ENCODE measurements at places on chromosomes 12 and 14.
A peak's percentile ranks its signal among the peaks of the same experiment; 100 is the strongest.

- no peak for DNase-seq
Measured at GRCh38 chr12:17097674-17098073, 491.7 kb upstream of the LMO3 start.

DNA sequence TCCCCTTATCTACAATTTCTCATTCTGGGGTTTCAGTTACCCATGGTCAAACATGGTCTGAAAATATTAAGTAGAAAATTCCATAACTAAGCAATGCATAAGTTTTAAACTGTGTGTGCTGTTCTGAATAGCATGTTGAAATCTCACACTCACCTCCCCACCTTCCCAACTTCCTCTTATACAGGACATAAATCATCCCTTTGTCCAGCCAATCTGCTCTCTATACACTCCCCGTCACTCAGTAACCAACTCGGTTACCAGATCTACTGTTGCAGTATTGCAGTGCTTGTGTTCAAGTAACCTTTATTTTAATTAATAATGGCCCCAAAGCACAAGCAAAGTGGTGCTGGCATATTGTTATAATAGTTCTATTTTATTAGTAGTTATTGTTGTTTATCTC is 420.5 kb downstream of the GXYLT1 start:
- no peak for DNase-seq

DNA sequence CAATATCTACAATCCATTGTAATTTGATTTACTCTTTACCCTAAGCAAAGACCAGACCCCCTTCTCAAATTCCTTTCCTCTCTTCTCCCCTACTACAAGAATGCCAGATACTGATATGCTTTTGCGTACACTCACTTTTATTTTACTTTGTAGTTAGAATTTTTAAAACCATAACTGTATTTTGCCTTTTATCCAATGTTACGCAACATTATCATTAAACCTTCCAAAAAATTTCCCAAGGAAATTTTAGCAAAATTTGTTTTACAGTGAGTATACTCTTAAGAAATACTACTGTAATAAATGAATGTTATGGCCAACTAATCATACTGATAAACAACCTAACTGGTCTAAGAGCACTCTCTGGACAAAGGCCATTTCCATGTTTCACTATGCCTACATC is 22.3 kb downstream of the ATP2B1 start:
- no peak for DNase-seq

DNA sequence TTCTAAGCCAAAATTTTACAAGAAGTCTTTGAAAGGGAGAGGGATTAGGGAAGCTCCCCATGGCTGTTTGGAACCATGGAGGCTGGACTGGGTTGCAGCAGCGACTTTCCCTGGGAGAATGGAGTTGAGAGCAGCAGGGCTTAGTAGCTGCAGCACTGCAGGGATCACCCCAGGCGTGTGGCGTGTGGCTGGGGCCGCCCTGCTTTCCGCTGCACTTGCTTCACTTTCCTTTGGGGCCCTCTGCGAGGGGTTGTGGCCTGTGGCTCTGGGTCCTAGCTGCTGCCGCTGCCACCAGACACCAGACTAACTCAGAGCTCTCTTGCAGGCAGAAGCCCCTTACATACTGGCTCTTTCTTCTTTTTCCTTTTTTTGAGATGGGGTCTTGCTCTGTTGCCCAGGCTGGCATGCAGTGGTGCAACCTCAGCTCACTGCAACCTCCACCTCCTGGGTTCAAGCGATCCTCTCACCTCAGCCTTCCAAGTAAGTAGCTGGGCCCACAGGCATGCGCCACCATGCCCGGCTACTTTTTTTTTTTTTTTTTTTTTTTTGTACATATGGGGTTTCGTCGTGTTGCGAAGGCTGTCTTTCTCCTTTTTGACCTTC is 25.4 kb downstream of the CCDC62 start:
- DNase-seq: no peak

- DNase-seq: no peak
Measured at GRCh38 chr12:97109441-97109840, 202.4 kb downstream of the NEDD1 start.

DNA sequence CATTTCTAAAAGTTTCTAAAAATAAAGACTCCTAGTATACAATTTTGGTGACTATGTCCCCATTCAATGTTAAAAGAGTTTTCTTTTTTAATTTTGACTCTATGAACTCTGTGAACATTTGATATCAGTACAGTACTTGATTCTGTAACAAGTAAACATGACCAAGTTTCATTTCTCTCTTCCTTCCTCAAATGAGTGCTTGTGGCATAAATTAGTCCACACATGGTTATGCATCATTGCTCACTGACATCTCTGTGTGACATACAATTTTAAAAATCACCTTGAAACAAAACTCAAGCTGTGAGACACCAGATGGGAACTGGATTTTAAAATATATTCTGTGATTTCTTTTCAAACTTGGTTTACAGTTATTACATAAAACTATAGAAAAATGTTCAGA is 253.9 kb upstream of the MDGA2 start:
- DNase-seq: no peak

GRCh38 chr12:23290627-23291330 is 658.7 kb downstream of the SOX5 start:
- no peak for DNase-seq

- DNase-seq: no peak
Measured at GRCh38 chr14:99452968-99453367, 27.7 kb downstream of the SETD3 start.

DNA sequence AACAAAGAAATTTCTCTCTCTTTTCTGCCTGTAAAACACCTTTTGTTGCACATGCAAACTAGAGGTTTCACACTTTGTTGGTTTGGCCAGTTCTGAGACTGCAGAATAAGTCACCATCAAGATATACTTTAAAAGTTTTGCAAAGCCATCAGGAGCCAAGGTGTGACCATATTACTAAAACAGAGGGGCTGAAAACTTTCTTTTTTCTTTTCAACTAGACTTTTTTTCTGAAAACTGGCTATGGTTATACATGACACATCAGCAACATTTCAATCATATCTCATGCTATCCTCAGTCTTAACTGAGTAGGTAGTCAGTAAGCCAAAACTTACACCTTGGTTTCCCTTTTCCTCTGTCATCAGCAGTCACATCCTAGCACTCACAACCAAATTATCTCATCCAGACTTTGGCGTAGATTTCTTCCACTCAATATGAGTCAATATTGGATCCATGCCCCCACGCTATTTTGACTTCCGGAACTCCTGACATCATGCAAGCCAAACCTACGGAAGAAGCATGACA is 4.1 kb upstream of the IFNG start:
- no peak for DNase-seq

DNA sequence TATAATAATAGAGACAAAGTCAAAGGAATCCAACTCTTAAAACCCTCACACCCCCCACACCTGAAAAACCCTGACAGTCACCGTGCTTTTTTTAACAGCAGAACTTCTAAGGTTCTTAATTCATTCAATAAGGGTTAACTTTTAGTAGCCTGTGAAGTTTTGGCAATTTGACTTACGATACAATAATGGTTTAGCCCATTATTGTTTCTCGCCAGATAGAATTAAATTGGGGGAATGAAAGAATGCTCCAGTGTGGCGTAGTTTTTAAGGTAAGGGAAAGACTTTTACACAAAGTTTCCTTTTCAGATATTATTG is 604 bp upstream of the MAGOHB start:
- DNase-seq: no peak

DNA sequence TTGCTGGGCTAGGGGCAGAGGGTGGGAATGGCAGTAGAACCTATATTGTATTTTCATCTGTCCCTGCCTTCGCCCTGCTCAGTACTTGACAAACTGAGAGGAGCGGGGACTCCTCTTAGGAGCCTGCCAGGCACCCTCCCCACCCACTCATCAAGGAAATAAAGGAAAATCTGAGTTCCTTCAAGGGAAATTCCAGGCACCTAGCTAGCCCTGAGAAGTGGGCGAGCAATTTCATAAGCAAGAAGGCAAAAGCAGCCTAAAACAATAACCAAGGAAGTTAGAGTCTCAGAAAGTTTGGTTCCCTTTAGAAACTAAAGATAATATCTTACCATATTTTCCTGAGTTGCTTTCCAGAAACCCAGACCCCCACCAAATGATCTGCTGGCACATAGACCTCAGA is 10.6 kb upstream of the PLEKHD1 start:
- DNase-seq: no peak

GRCh38 chr14:103362780-103363179 is 22.4 kb upstream of the MARK3 start:
- no peak for DNase-seq

- no peak for DNase-seq
Measured at GRCh38 chr14:90511795-90512328, 115.0 kb downstream of the CALM1 start.

GRCh38 chr14:86640288-86640687 is 1110.3 kb downstream of the FLRT2 start:
- DNase-seq: no peak

GRCh38 chr14:77752799-77753516 is 8.0 kb downstream of the SNW1 start:
- no peak for DNase-seq

DNA sequence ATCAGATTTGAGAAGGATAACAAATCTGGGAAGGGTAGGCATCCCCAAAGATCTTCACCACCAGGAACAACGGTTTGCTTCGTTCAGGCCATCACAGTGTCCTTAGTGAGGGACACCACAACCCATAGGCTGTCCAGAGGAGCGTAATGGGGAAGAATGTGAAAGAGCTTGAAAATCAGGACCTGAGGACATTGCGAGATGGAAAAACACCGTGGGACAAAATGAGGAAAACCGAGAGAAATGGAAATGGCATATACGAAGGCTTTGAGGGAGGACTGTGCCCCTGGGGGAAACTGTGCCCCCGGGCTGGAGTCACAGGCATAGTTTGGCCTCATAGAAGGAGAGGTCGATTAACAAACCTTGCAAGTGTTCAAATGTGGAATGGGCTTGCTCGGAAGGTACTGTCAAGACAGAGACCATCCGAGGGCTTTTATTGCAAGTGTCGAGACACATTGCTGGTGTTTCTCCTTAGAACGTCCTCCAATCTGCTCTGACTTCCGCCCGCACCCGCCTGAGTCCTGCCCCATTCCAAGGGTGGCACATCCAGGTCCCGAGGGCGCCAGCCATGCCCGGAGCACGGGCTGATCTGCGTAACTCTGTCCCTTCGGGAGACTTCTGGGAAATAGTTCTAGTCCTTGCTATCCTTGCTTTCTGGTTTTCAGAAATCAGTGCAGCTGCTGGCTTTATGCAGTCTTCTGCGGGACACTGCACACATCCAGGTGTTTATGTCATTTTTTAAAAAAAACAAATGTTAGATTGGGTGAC is 885 bp upstream of the PALS1 start:
- peak; percentile 60 for DNase-seq

DNA sequence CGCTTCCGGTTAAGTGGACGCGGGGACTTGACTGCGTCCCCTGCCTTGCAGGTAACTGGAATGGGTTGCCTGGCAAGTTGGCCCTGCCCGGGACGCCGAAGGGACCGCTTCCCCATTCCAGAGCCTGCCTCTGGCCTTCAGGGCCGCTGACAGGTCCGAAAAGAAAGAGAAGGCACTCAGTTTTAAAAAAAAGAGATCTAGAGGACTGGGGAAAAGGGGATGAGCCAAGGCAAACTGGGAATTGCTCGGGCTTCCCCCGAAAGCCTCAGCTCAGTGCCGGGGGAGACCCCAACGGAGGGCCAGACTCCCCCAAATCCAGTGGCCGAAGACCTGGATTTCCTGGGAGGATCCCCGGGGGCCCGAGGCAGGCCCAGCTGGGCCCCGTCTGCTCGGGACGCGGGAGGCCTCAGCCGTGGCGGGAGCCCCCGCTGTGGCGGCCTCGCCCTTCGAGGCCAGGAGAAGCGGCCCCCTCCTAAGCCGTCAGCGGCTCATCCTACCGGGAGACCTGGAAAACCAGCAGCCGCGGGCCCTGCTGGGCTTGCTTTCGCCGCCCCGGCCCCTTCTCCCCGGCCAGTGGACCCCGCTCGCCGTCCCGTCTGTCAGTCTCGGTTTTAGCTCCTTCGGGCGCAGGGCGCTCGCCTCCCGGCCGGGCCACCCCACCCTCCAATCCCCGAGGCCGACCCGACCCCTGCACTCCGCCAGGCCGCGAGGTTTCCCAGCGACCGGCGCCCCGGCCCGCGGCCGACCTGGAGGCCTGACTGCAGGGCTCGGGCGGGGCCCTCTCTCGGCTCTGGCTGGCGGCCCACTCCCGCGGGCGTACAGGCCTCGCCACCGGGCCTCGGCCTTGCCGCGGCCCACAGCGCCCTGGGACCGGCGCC is 12.5 kb downstream of the OTX2 start:
- no peak for DNase-seq

- no peak for DNase-seq
Measured at GRCh38 chr14:76986231-76986565, 42.3 kb downstream of the IRF2BPL start.

DNA sequence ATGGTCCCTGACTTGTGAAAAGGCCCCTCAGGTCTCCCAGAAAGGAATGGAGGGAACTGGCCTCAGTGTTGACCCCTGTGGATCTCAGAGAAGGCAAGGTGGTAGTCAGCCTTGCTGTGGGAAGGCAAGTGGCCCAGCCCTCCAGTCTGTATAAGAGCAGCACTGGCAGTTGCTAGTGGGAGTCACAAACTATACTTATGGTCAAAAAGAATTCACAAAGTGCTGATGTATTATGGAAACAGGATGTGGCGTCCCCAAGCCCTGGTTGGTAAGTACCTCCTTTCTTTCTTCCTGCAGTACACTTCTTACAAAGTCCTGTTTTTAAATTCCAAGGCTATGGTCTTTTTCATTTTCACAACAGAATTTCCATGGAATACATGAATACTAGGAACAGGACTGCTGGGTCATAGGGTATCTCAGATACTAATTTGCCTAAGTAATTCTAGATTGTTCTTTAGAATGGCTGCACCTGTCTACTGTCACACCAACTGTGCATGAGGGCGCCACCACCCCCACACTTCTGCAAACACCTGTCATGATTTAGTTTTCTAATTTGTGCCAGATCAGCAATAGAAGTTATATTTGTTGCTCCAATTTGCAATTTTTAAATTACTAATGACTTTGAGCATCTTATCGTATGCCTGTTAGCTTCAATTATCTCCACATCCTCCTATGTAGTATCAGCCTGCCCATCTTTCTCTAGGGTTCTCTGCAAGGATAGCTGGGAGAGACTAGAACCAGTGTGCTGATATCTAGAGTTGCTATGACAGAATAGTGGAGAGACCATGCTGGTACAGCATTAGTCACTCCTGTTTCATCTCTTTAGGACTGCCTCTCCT is 40.7 kb upstream of the TMEM263 start:
- DNase-seq: no peak

- no peak for DNase-seq
Measured at GRCh38 chr12:31263661-31264060, 62.3 kb downstream of the SINHCAF start.

DNA sequence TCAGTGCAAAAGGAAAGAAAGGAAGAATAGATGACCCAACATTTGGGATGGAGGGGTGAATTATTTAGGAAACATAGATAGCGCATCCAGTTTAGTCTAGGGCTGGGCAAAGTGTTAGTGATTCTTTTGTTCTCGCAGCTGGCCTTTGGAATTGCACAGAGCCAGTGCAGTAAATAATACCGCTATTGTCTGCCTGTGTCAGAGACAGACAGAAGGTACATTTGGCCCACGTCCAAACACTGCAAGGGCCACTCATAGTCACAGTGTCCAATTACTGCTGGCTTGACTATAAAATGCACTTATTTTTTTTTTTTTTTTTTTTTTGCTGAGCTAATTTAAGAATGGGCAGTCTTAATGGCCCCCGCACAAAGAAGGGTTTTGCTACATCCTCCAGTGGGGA is 638.6 kb downstream of the BCL11B start:
- peak; percentile 81 for DNase-seq

All from NCI-H510A treated with DMSO at 0.1 percent for 48 hours (cell line).